ENCODE measurements at places on chromosomes 6 and 20.

DNA sequence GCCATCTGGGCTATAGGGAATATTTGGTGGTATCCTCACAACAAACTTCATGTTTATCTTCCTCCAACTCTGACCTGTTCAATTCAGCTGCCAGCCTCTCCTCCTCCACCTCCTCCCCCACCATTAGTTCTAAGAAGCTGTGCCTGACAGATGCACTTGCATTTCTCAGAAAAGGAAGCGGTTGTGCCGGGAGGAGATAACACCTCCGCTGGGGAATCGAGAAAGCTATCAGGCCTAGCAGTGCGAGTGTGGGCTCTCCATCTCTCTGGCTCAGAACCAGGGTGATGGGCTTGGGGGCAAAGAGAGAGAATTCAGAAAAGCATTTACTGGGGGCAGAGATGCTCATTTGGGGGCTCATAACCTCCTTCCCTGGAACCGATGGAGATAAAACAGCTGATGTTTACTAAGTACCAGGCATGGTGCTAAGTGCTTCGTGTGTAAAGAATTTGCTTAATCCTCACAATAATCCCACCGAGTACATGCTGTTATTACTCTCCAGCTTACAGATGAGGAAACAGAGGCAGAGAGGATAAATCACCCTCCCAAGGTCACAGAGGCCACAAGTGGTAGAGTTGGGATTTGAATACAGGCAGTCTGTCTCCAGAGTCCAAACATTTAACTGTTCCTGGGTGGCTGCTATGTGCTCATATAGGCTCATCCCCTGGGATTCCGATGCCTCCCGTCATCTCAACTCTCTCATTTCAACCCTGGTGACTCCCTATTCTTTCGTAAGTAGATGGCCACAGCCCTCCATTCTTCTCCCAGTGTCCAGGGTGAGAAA lies 38.3 kb downstream of the COX4I2 start:
- DNase-seq, result no peak

GRCh38 chr6:56144538-56145324 lies 102.6 kb downstream of the COL21A1 start:
- DNase-seq, result no peak

DNA sequence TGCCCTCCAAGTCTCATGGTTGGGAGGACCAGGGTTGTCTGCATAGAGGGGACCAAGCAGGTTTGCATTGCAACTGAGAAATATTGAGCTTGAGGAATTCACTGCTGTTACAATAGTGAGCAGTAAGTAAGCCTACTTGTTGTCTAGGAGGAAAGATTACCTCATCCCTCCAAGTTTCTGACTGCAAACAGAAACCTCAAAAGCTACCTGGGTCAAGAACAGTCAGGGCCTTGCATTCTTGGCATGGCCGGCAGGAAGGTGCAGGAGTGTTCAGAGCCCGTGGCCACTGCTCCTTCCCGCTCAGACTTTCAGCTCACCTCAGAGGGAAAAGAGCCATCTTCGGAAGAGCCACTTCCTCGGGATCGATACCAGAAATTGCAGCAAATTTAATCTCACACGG lies 46.0 kb upstream of the DOK5 start:
- no peak for DNase-seq

DNA sequence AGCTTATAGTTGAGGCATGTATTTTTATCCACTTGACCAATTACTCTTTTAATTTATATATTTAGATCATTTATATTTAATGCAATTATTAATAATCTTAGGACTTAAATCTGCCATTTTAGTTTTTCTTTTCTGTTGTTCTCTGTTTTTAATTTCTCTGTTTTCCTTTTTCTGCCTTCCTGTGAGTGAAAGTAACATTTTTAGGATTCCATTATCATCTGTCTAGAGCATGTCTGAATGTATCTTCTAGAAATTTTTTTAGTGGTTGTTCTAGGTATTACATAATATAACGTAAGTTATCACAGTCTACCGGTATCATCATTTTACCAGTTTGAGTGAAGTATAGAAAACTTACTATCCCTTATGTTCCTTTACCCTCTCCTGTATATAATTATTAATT lies 197.3 kb downstream of the UNC5CL start:
- DNase-seq, result no peak

GRCh38 chr20:50563133-50563944 lies 53.2 kb downstream of the PTPN1 start:
- DNase-seq, result no peak

DNA sequence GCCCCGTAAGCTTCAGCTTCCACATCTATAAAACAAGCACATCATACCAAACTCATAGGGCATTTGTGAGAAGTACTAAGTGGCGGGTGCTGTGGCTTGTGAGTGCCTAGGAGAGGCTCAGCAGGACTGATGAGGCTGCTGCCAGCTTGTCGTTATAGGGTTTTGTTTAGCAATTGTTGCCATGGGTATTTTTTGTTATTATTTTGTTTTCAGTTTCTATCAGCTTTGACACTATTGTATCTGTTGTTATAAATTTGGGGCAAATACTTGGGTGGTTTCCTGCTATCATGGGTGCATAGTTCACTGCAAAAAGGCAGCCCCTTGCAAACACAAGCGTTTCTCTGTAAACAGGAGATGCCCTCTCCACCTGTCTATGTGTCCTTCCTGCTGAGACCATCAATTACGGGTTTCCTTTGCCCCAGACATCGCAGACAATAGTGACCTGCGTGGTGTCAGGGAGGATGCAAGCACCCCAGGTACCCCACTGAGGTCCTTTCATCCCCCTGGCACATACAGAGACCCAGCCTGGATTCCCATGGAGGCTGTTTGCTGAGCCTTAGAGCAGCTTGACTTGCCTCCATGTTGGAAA lies 3.1 kb upstream of the CCDC167 start:
- no peak for DNase-seq

- no peak for DNase-seq
These were observed 26.6 kb downstream of the NCOA6 start for GRCh38 chr20:34798871-34799270.

- DNase-seq, result no peak
These were observed 11.7 kb downstream of the DAAM2 start for GRCh38 chr6:39803872-39804271.

DNA sequence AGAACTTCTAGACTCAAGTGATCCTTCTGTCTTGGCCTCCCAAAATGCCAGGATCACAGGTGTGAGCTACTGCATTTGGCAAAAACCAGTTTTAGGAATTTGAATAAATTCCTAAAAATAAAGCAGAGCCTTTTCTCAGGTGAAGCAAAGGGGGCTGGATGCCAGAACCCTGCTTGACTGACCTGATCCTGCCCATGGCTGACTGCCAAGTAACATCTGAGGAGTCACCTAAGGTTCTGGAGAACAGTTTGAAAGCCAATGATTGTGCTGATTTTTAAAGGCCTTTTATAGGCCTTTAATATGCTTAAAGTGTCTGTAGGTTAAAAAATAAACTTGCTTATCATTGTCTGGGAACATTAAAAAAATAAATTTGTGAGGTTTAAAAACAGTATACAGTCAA lies 14.1 kb upstream of the ZSCAN12 start:
- DNase-seq, result no peak

GRCh38 chr6:170042596-170043118 lies 248.2 kb downstream of the DLL1 start:
- DNase-seq, result no peak

- DNase-seq, result no peak
These were observed 9.3 kb upstream of the HLA-DQB2 start for GRCh38 chr6:32772656-32773055.

- no peak for DNase-seq
These were observed 58.5 kb downstream of the GRM1 start for GRCh38 chr6:146087386-146087785.

GRCh38 chr6:81237226-81237625 lies 515.3 kb downstream of the TENT5A start:
- no peak for DNase-seq

GRCh38 chr20:59778615-59779200 lies 154.7 kb downstream of the SYCP2 start:
- no peak for DNase-seq

- no peak for DNase-seq
These were observed 2.1 kb downstream of the HLA-G start for GRCh38 chr6:29829766-29830165.

- no peak for DNase-seq
These were observed 50.7 kb upstream of the MAPK13 start for GRCh38 chr6:36079601-36080000.

- DNase-seq, result no peak
These were observed 631.9 kb upstream of the MMS22L start for GRCh38 chr6:97914912-97915311.

- peak; percentile 67 for DNase-seq
These were observed 17.3 kb upstream of the ID1 start for GRCh38 chr20:31587545-31588389.

Data from right hindlimb (tissue), 1 donor.